ENCODE measurements at places on chromosomes 7 and 10.

DNA sequence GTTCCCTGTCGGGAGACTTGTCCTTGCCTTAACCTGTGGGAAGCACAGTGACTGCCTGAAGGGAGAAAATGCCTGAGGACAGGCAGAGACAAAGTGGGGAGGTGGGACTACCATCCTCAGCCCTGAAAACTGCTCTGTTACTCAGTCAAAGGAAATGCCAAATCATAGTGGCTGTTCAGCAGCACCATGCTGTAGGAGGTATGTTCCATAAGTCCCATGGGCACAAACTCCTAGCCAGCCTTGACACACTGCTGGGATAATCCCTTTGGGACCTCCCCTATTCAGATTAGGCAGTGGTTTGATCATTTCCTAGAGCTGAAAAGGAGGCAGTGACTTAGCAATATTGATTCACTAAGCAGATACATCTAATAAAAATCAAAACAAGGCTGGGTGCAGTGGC is 80.1 kb downstream of the MCU start:
- DNase-seq: no peak

DNA sequence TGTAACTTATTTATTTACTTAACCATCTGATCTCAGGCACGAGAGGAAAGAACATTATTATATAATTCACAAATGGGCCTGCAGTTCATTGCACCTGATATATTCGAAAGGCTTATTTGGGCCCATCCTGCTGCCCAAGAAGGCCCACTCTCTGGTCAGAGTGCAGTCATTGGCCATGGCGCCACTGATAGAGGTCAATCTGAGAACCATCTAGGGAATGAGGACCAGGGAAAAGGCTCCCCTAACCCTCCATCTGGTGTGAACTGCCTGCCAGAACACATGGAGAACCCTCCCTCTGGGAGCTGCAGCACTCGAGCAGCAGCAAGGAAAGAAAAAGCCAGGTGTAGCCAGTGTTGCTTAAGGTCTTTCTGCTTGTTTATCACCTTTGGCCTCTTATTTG is 136.6 kb downstream of the REEP3 start:
- no peak for DNase-seq

- no peak for DNase-seq
Observed at GRCh38 chr10:98924526-98924925, 311.1 kb downstream of the HPSE2 start.

DNA sequence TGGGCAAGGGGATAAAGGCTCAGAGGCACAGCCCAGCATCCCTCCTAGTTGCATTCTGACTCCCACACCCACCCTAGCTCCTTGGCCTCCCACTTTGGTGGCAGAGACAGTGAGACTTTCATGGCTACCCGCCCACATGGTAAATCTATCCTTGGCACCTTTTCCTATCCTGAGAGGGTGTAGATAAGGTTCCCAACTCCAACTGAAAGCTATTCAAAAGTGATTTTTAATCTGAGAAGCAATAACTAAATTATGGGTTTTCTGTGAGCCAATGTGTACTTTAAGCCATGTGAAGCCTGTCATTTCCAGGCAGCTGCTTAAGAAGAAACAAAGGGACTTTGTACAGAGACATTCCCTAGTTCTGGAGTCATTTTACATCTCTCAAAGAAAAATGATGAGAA is 9.1 kb downstream of the LAMB1 start:
- no peak for DNase-seq

DNA sequence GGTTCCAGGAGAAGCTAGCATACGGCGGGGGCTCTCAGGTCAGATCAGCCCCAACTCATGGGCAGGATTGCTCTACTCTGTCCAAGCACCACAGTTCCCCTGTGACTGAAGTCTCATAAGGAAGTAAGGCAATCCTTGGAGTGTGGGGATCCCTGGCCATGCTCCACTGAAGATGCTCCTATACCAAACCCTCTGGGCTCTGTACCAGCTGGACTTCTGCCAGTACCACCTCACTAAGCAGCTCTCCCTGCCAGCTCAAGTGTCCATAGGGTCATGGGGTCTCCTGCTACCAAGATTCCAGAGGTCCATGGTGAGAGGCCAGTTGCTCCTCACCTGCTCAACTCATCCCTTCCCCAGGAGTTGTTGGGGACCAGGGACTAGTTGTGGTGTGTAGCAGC is 355.7 kb upstream of the STEAP1 start:
- DNase-seq: no peak

All from ELR (cell line).